Islet precursor cell (in vitro differentiated cells): ENCODE measurements at places on chromosomes 5 and 9.

DNA sequence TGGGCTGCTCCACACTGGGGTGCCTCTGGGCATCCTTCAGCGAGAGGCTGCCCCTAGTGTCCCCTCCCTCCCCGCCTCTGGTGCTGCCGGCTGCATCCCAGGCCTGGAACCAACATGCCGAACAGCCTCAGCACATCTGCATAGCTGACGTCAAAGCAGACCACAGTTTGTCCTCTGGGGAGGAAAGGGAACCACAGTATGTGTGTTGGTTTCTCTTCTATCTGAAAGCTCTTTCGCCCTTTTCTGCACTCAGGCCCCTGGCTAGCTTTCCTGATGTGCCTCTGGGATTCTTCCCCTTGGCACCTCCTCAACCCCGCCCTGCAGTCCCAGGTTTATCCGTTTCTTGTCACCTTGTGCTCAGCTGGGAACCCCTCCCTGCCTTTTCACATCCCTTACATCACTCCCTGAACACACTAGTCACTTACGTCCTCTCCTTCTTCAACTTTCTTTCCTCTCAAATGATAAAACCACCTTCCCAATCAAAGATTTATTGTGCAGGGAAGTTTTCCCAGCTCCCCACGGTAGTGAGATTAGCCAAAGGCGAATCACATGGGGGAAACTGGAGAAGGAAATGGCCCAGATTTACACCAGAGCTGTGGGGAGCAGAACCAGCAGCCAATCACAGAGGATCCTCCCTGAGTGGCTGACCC, 35.5 kb upstream of the B4GALT1 start:
- DNase-seq: no peak

DNA sequence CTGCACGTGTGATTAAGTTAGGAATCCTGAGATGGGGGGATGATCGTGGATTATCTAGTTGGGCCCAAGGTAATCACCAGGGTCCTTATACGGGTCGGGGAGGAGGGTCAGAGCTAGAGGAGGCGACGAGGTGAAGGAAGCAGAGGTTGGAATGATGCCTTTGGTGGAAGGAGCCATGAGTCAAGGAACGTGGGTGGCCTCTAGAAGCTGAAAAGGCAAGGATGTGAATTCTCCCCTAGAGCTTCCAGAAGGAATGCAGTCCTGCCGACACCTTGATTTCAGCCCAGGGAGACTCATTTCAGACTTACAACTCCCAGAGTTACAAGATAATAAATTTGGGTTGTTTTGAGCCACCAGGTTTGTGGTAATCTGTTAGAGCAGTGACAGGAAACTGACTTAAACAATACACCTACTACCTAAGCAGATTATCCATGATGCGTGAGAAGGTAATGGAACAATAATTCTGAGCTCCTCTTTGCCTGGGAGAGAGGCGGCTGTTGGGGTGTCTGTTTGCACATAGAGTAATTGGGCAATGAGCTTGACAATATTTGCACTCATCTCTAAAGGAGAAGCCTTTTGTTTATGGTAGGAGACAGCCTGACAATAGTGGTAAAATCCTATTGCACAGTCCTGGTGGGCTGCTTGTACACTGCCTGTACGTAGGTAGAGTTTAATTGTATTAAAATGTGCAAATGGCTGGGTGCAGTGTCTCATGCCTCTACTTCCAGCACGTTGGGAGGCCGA, 129.3 kb upstream of the IER5L start:
- DNase-seq: no peak

DNA sequence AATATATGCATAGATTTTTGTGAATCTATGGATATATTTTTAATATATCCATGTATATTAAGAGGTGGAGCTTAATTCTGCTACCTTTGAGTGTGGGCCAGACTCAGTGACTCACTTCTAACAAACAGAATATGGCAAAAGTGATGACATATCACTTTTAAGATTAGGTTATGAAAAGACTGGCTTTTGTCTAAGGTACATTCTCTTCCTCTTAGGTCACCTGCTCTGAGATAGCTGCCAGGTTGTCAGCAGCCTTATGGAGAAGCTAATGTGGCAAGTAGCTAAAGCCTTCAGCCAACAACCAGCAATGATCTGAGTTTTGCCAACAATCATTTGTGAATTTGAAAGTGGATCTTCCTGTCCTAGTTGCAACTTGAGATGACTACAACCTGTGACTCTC, 83.8 kb downstream of the ANKRD31 start:
- DNase-seq: no peak

- peak; percentile 90 for DNase-seq
Observed at GRCh38 chr5:134026521-134027287, 21.9 kb upstream of the VDAC1 start.

DNA sequence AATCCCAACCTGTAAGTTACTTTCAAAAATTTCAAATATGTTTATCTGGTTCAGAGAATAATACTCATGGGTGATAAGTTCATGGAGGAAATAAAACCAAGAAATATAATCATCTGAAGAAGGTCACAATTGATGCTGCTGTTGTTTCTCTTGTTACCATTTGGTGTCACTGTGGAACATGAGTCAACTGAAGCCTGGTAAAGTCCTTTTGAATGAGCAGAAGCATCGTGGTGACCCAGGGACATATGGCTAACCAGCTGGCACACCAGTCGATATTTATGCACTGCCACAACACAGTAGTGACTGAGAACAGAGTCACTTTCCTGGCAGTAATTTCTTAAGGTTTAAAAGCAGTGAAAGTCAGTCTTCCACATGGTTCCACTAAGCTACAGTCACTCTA, 612.9 kb upstream of the TLE4 start:
- no peak for DNase-seq

DNA sequence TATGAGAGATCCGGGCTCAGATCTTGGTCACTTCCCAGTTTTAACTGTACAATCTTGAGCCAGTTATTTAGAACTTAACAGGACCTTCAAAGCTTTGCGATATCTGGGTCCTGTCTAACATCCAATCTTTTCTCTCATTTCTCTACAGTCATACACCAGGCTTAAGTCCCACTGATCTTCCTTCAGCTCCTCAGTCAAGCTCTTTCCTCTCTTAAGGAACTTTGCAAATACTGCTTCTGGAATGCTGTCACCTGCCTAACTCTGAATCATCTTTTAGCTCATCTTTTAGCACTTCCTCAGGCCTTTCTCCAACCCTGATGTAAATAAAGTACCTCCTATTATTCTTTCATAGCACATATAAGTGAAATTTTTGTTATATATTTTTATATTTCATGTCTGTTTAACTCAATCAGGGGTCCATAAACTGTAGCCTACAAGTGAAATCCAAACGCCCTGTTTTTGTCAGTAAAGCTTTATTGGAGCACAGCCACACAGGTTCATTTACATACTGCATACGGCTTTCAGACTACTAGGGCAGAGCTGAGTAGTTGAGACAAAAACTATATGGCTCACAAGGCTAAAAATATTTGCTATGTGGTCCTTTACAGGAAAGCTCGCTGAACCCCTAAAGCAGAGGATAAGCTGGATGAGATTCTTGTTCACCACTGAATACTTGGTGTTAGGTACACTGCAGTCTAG, 63.5 kb downstream of the MEF2C start:
- DNase-seq: no peak

GRCh38 chr5:16037121-16037845, 142.3 kb downstream of the MARCHF11 start:
- no peak for DNase-seq

GRCh38 chr5:56337715-56338319, 104.7 kb upstream of the ANKRD55 start:
- no peak for DNase-seq

DNA sequence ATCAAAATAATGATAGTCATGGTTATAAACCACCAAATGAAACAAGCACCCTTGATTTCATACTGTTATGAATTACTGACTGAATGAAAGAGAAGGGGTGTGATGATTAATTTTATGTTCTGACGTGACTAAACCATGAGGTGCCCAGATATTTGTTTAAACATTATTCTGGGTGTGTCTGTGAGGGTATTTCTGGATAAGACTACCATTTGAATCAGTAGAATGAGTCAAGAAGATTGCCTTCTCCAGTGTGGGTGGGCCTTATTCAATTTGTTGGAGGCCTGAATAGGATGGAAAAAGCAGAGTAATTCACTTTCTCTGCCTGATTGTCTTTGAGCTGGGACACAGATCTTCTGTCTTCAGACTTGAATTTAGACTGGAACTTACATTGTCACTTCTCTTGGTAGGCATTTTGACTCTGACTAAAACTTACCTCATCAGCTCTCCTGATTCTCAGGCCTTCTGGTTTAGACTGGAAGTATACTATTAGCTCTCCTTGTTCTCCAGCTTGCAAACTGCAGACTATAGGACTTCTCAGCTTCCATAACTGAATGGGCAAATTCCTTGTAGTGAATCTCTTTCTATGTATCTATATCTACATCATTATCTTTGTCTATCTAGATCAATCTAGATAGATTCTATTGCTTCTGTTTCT, 321.9 kb upstream of the TARS1 start:
- no peak for DNase-seq

GRCh38 chr5:109942646-109943045, 252.9 kb downstream of the MAN2A1 start:
- DNase-seq: no peak

- peak; percentile 94 for DNase-seq
Observed at GRCh38 chr9:13139641-13140171, 139.8 kb downstream of the MPDZ start.

DNA sequence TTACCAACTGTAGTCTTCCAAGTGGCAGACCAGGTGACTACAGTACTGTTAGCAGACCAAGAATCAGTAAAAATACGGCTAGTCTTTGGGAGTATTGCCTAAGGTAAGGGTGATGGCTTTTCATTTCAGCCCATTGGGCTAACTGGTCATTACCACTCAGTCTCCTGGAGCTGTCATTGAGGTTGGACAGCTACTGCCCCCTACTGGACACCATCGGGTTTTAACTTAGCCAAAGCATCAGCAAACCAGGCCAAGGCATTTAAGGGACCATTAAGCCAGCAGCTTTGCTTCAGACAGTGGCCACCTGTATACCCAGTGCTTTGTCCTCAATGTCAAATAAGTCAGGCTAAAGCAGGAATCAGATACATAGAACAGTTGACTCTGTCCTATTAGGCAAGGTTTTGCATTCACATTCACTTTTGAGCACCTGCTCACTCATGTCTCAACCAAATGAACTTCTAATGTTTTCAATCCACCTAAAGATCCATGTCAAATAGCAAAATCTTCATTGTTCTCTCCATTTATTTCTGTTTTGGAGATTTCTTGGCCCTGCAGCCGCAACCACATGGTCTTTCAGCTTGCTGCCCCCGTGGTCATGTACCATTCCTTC, 117.2 kb downstream of the INVS start:
- DNase-seq: peak; percentile 66

DNA sequence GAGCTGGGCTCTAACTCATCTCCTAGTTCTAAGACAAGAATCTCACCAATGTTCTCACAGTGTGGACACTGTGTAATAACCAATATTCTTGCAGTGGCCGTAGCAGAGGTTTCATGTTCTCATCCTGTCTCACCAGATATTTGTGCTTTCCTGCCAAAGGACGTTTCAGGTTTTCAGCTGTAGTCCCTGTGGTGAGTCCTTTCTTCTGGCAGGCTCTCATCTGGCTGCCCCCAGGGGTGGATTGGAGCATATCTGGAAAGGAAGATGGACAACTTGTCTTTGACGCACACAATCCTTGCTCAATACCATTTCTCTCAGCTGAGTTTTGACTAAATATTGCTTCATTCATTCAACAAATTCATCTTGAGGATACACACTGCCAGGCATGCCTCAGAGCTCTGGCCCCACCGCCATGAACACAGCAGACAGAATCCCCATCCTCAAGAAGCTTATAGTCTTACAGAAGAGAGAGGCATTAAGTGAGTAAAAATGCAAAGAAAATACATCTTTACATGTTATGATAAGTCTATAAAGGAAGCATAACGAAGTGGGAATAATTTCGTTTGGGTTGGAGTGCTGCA, 33.8 kb upstream of the NEURL1B start:
- DNase-seq: no peak

- peak; percentile 35 for DNase-seq
Observed at GRCh38 chr9:122338994-122339393, 31.8 kb upstream of the PTGS1 start.

GRCh38 chr9:32867026-32867425, 83.7 kb downstream of the TMEM215 start:
- no peak for DNase-seq

DNA sequence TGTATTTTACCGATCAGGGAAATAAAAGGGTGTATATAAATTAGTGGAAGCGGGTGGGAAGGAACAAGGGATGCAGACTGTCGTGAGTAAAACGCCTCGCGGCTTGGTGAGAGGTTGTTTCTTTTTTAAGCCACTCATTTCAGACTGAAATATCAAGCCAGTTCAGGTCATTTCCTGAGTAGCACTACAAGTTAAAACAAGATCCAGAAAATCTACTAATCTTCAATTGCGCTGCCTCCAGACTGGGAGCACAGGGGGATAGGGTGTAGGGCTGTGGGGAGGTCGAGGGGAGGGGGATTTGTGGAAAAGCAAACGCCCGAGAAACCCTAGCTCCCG, 140.8 kb downstream of the TSSK1B start:
- no peak for DNase-seq

- DNase-seq: no peak
Observed at GRCh38 chr9:6557883-6558616, 87.5 kb downstream of the GLDC start.

- no peak for DNase-seq
Observed at GRCh38 chr5:135312255-135312935, 86.6 kb downstream of the MACROH2A1 start.

DNA sequence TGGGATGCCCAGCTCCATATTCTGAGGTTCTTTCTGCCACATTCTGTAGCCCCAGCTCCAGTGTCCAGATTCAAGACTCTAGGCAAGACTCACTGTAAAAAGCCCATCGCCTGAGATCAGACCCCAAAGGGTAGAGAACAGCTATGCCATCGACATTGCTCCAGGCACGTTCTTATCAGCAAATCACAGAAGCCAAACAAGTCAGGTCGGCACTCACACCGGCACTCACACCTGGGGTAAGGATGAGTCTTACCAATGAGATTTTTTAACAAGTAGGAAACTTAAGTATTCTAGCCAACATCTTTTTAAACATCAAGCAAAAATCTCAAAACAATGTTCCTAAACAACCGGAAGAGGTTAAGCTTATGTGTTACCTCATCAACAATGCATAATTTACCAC, 2.4 kb downstream of the CDKN2AIPNL start:
- DNase-seq: no peak

DNA sequence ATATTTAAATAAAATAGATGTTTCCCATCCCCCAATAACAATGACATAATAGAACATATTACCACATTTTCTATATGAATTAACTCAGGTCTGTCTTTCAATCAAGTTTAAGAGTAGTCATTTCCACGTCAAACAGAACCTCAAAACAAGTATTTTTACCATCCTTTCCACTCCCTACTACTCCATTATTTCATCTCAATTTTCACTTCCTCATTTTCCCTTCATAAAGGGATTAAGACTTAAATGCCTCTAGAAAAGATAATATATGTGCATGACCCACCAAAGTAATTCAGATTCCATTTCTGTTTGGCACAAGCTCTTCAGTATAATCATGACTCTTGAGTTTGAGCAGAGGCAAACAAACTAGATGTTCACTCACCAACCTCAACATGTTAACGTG, 40.4 kb downstream of the ELOVL7 start:
- DNase-seq: no peak

DNA sequence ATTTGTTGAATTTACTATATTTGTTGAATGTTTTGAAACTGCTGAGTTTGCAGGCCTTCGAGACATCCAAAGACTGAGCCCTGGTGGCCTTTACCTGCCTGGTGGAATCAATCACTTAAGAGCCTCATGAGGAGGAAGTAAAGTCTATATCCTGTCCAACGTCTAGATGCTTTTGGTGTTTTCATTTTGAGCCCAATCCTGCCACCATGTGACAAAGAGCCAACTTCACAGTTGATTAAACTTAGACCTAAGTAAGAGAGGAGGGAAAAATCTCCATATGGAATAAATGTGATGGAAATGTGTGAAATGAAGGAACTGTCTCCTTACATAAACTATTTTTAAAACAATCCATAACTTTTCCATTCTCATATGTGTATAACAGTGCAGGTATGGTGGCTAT, 220.1 kb downstream of the PRR16 start:
- no peak for DNase-seq
